Activated CD4-positive, alpha-beta T cell treated with anti-CD3 and anti-CD28 coated beads for 36 hours (primary cell): ENCODE measurements at places on chromosomes 7 and 10.

DNA sequence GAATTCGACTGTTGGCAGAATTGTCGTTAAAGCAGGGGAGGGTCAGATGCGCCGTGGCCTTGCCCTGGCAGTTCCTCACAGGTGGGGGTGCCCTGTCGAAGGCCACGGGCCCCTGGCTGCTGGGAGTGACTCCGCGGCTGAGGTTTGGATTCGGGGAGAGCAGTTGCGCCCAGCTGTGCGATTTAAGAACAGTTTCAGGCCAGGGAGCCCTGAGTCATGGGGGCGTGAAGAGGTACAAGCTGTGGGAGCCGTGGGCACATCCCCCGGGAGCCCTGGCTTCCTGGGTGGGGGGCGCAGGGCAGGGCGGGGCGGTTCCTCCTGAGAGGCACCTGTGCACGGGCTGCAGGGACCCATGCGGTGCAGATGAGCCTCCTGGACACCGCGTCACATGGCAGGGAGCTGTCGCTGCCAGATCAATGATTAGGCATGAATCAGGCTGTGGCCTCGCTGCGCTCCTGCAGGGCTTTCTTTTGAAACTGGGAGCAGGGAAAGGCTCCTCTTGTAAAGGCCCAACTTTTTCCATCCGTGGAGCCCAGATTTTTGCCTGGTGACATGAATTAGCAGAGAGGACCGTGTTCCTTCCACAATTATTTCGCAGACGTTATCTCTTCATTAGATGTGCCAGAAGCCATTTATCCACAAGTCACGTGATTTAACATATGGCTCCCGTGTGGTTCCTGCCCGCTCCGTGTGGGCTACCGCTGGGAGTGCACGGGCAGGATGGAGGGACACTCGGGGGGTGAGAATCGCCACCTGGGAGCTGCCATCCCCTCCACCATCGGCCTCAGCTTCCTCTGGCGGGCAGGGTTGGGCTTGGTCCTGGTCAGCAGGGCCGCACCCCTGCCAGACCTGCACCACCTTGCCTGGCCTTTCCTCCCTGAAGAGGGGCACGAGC is 918 bp downstream of the PWWP2B start:
- peak; percentile 70 for DNase-seq

DNA sequence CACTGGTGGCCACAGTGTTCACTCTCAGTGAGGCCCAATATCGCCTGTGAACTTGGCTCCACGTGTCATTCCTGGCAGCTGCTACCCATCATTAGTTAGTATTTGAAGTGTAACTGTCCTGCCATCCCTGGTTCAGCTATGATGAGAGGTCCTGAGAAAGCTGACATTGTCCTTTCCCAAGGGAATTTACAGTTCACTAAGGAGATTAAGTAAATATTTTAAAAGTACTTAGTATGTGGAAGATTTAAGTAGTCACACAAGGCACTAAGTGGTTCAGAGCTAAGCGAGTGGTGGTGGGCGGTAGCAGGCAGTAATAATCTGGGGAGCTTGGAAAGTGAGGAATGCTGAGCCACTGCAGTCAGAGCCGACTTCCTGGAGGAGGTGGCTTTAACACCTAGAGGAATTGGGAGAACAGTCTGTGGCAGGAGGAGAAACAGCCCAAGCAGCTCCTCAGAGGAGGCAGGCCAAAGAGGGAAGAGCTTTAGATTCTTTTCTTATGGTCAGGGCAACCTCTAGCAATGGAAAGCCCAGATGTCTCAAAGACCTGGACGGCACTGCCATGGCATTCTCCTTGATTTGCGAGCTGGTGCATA is 519.7 kb downstream of the LRMDA start:
- DNase-seq: no peak

DNA sequence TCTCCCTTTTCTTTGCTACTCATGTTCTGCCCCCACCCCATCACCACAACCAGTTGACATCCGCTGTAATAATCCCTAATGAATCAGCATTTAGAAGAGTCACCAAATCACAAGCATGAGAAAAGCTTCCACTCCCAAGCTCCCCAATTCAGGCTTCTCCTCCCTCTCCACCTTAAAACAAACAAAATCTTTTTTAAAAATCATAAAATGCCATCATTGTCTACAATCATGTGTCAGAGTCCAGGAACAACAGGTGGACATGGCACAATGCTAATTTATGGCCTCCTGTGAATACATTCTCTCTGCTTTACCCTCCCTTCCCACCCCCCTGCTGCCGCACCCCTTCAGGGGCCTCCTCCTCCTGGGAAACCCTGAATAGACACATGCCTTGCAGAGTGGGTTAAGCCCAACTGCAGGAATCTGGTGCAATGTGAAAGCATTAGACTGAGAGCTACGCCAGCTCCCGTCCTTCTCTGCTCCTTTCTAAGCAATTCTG is 3.7 kb downstream of the LRRC4 start:
- no peak for DNase-seq

DNA sequence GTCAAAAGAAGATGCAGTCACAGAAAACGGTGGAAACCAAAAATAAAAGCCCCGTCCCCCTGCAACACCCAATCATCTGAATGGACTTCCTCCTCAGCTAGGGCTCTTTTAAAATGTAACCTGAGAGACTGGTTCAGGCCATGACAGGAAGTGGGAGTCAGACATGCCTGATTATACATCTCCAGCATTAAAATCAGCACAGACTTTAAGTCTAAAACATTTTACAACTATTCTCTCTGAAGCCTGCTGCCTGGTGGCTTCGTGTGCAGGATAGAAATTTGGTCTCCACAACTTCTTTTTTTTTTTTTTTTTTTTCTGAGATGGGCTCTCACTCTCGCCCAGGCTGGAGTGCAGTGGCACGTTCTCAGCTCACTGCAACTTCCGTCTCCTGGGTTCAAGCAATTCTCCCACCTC is 30.3 kb downstream of the HACD1 start:
- DNase-seq: no peak

DNA sequence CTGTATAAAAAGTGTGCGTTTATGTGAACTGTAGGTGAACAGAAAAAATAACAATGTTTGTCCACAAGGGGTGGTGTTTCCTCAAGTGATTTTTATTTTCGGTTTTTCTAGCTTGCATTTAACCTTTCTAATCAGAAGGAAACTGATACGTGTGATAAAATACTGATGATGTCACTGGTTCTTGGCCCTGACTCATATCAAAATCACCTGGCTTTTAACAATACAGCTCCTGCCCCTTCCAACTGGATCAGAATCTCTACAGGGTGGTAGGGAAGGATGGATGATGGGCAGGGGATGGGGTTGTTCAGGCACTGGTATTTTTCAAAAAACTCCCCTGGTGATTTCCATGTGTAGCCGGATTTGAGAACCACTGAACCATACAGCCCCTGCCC is 10.9 kb downstream of the NPFFR1 start:
- peak; percentile 20 for DNase-seq

- no peak for DNase-seq
Measured at GRCh38 chr10:102678068-102678400, 33.8 kb downstream of the TRIM8 start.

DNA sequence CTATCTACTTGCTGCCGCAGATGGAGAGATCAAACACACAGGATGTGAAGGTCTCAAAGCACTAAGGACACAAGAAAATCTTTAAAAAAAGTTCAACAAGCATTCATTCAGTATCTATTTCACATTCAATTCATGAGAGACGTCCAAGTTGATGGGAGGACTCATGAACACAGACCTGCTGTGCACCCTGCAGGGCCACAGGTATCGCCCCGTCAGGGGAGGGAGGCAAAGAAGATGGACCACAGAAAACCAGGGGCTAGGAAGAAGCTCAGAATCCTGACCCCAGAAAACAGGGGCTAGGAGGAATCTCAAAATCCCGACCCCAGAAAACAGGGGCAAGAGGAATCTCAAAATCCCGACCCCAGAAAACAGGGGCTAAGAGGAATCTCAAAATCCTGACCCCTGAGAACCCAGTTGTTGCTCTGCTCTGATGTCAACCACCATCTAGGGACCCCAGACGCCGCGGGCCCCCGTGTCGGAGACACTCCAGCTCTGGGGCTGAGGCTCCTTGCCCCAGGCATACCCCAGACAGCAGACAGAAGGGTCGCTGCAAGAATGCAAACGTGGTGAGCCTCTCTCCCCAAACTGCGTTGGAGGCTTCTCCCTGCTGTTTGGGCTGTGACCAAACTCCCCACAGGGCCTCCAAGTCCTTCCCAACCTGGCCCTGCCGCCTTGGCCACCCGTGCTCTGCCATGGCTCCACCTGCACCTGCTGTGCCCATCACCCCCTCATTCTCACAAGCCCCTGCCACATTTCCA is 197.6 kb downstream of the DIP2C start:
- DNase-seq: no peak

DNA sequence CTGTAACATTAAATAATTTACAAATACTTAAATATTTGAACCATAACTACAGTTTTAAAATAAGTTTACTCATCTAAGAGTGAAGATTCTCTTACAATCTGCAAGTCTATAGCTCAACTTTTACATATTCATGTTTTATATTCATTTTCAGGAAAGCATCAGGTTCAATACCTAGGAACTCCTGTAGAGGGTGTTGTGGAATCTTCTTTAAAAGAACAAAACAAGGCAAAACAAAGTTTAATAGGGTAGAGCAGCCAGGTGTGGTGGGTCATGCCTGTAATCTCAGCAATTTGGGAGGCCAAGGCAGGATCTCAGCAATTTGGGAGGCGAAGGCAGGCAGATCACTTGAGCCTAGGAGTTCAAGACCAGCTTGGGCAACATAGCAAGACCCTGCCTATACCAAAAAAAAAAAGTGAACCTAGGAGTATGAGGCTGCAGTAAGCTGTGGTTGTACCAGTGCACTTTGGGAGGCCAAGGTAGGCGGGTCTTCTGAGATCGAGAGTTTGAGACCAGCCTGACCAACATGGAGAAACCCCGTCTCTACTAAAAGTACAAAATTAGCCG is 45.1 kb downstream of the ST8SIA6 start:
- DNase-seq: no peak

GRCh38 chr10:3125527-3126170 is 46.9 kb downstream of the PITRM1 start:
- DNase-seq: no peak

DNA sequence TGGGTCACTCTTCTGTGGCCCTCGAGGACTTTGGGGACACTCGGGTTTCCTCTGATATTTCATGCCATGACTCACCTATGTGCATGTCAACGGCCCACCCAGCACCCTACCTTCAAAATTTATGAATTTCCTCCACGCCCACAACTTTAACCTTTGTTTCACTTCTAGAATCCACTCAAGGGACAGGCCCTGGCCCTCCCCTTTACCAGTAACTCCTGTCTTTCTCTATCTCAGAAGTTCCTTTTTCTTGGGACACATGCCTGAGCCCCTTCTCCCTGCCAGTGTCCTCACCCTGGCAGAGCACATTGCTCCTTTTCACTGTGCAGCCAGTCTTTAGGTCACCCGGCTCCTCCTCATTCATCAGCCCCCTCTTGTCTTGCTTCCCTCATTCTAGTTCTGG is 282.5 kb upstream of the KLF6 start:
- DNase-seq: peak; percentile 46

DNA sequence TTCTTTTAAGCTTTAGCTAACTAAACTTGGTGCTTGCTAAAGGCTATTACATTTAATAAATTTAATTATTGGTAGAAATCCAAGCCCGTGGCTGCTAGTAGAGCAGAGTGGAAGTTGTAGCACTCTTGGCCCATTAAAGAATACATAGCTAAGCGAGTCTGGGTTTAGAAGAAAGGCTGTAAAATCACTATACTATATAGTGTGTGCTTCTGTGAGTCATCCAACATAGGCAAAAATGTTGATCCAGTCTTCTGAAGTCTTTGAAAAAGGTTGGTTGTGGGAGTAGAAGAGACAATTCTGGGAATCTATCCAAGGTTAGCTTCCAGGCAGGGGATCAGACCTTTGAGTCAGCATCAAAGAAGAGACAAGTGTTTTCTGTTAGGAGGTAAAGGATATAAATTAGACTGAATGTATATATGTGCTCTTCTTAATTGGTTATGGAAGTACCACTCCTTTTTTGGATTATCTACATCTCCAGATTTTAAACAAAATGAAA is 664.2 kb downstream of the NXPH1 start:
- no peak for DNase-seq

DNA sequence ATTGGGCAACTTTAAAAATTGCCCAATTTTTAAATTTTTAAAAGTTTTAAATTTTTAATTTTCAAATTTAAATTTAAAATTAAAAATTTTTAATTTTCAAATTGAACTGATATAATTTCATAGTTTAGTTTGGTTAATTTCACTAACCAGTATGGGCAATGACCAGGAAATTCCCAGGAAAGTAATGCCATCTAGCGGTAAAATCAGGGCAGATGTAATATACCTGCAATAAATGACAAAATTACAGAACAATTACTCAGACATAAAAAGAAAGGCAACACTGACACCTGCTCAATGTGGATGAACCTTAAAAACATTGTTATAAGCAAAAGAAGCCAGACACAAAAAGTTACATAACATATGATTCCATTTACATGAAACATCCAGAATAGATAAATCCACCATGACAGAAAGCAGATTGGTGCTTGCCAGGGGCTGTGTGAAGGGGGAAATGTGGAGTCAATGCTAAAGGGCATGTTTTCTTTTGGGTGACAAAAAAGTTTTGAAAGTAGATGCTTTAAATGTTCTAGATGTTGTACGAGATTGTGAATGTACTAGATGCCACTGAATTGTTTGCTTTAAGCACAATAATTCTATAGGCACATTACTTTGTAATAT is 28.6 kb upstream of the SLC16A12 start:
- no peak for DNase-seq

DNA sequence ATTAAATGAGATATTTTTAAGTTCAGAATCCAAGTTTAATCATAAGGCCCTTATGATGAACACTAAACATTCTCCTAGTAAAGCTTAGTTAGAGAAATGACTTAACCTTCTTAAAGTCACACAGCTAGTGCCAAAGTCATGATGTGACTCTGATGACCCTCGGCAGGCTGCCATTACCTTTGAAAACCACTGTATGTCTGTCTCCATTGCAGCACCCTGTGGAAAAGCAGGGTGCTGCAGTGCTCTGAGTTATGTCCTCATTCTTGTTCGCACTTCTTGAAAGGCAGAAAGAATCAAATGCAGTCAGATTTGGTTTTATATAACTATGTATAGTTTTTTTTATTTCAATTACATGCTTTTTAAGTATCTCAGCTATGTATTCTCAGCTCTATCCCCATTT is 105.0 kb downstream of the PHTF2 start:
- peak; percentile 30 for DNase-seq

GRCh38 chr10:51001587-51001986 is 72.7 kb upstream of the PRKG1 start:
- DNase-seq: no peak

GRCh38 chr10:78523453-78523852 is 489.8 kb downstream of the RPS24 start:
- DNase-seq: no peak
